Activated T-cell treated with anti-CD3 and anti-CD28 coated beads, Interleukin-2, amount 50 U/mL, for 4 hours (primary cell): ENCODE measurements at places on chromosomes 6 and 20. TPM values are rescaled to one million over a fixed set of nuclear protein-coding genes. Genes with fewer than 3 reads are reported as not detected.

DNA sequence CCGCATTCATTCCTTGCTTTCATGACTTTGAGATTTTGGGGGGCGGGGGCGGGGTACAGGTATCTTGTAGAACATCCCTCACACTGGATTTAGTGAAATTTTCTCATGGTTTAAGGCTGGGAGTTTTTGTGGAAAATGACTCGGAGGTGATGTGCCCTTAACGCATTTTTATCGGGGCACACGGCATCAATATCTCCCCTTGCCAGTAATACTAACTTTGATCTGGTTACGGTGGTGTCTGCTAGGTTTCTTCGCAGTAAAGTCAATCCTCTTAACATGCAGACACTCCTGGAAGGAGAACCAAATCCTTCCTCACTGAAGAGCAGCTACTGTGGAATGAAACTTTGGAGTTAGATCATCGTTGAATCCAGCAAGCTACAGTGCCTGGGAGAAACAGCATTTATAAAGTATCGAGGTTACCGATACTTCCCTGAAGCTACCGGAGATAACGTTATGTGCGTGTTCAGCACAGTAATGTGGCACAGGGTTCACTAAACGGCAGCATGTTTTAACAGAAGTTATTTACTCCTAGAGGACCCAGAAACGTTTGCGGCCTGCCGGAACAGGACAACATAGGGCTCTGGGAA is 1.2 kb upstream of the DYNLRB1 start:
- DNase-seq: no peak

DNA sequence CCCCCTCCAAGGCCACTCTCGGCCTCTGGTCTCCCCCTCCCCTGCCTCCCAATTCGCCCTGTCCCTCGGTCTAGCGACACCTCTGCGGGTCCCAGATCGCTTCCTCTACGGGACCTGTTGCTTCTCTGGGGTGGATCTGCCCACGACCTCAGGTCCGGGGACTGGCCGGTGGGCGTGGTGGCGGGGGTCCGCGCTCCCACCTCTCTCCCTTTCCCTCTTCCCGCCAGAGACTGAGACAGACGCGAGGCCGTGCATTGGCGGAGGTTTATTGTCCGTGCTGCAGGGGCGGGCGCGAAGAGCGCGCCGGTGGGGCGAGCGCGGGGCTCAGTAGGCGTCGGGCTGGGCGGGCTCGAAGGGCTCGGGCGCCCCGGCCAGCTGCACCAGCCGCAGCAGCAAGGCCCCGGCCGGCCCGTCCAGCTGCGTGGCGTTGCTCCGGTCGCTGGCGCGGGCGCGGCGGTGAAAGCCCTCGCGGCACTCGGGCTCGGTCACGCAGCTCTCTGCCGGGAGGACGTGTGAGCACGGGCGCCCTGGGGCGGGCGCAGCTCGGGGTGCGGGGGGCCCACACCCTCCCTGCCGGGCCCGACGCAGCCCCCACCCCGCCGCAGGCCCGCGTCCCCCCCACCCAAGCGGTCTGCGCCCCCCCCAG is 2.1 kb downstream of the AVP start:
- DNase-seq: no peak

GRCh38 chr6:43120944-43121913 is 45.1 kb downstream of the PTK7 start:
- DNase-seq: no peak

- peak; percentile 5 for DNase-seq
These were observed 145.6 kb upstream of the MANEA start for GRCh38 chr6:95431637-95432228.

Gene IMPG1
- total RNA-seq: not detected
